Activated CD4-positive, CD25-positive, alpha-beta regulatory T cell (primary cell): ENCODE measurements at places on chromosomes 4 and X.

DNA sequence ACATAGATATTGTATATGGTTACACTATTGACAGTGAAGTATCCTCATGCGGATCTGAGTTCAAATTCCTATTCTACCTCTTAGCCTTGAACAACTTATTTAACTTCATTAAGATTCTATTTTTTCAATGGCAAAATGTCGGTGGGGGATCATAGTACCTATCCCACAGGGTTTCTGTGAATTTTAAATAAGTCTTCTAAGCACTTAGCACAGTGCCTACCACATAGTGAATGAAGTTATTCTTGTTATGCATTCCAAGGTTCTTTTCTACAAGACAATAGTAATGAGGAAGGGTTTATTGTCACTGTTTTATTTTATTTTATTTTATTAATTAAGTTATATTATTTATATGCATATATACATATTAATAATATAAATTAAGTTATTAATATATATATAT is 8.8 kb upstream of the ENAM start:
- no peak for DNase-seq

- no peak for DNase-seq
These were observed 50.0 kb downstream of the C4orf46 start for GRCh38 chr4:158621729-158622128.

DNA sequence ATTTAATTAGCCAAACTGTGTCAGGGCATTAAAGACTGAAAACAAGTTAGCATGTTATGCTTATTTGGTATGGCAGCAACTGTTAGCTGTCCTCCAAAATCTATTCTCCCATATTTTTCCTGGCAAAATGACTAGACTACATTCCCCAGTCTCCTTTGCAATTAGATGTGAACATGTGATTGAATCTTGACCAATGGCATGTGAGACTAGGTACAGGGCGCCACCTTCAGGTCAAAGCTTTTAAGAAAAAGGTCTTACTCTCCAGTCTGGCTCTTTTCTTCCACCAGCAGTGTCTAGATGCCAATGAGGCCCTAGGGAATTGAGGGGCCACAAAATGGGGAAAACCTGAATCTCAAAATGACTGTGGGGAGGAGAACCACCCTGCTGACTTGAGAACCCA is 408.2 kb downstream of the SMARCA1 start:
- no peak for DNase-seq

GRCh38 chr4:4226606-4227438 is at the start of gene OTOP1:
TSS of gene OTOP1 (minus strand) at chr4:4226929. CDS start at chr4:4226864, 65 bp downstream.
- DNase-seq, result no peak

DNA sequence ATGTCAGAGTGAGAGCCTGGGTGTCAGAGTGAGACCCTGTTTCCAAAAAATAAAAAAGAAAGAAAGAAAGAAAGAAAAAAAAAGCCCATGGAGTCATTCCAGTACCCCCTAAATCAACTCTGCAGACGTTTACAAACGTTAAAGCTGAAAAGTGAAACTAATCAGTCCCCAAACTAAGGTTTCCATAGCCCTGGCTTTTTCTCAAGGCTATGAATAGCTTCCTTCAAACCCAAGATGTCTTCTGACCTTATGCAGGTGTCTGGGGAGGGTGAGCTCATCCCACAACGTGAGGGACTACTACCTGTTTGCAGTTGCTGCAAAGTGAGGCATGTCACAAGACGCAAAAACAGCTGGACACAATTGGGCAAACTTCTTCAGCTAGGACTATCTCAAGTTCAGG is 144.0 kb downstream of the SH3KBP1 start:
- DNase-seq, result peak; percentile 1

GRCh38 chr4:87188048-87188447 is 32.4 kb downstream of the KLHL8 start:
- no peak for DNase-seq

DNA sequence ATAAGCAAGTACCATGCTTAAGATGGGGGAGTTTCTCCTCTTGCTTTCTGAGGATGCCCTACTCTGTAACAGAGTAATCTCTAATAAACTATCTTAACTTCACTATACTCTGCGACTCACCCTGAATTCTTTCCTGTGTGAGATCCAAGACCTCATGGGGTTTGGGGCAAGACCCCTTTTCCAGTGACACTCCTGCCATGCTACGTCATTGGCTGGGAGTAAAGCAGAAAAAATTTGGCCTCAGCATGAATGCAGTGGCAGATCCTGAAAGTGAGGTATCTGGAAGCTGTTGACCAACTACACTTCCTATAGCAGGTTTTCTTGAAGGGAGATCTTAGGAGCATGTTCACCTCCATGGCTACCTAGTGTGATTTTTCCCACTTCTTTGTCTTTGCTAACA is 109.1 kb upstream of the MED14 start:
- no peak for DNase-seq

DNA sequence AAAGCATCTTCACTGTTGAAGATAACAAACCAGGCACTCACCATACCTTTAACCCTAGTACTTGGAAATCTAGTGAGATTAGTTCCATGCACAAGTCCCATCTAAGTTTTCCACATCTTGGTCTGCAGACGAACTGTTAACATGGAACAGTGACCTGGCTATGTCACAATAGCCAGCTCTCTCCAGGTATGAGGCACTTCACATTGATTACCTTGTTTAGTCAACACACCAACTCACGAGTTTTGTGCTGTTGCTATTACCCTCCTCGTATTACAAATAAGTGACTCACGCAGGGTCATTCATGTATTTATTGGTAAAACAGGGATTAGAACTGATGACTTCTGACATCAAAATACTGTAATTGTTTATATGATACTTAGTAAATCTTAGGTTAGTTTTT is 36.4 kb upstream of the FRAS1 start:
- DNase-seq, result no peak

GRCh38 chr4:2258091-2259035 is 3.5 kb downstream of the MXD4 start:
- DNase-seq, result no peak

GRCh38 chr4:177381762-177382310 is 60.4 kb downstream of the AGA start:
- DNase-seq, result no peak

DNA sequence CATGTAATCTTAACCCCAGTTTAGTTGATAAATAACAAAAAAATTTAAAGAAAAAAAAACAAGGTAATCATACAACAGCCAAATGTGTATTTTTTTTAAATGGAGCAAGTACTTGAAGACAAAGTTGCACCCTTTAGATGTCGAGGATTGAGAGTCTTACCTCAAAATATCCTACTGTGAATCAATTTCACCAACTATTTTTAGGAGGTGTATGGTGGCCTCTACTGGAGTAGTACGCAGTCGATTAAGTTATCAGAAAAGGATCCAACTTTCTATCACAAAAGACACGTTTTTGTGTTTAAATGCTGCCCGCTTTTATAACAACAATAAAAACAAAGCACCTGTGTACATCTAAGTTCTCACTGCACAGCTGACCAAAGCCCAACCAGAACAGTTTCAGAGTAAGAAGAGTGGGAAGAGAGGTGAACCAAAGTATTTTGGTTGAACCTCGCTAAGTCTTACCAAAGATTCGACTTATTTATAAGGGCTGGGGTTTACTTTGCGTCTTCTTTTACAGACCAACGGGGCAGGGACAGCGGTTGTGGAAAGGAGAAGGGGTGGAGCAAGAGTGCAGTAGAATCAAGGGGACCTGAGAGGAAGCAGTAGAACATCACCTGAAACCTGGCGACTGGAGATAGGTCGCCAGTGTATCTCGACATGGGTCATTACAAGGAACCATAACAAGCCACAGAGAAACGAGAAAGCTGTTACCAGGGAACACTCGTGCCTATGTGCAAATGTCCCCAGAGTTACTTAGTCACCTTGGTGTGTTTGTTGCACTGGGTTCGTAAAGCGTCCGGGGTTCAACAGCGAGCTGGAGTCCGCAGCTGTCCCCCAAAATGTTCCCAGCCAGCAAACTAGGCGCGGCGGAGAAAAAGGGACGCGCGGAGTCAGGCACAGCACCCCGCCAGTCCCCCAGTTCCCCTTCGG is 1.1 kb downstream of the RPS6KA6 start:
- no peak for DNase-seq

DNA sequence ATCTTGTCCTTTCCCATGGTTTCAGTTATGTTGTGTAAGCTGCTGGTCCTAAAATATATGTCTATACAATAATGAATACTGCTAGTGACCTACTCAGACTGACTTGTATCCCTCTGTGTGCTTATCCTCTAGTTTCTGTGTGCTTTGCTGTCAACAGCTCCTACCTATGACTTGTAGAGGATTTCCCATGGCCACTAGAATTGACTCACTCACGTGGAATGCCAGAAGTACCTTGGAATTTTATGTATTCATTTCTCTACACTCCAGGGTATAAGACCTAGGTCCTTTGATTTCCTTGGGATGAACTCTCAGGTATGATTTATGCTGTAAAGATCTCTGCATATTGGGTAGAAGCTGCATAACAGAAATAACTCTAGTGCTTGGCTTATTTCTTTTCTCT is 279.9 kb upstream of the SLIT2 start:
- no peak for DNase-seq

DNA sequence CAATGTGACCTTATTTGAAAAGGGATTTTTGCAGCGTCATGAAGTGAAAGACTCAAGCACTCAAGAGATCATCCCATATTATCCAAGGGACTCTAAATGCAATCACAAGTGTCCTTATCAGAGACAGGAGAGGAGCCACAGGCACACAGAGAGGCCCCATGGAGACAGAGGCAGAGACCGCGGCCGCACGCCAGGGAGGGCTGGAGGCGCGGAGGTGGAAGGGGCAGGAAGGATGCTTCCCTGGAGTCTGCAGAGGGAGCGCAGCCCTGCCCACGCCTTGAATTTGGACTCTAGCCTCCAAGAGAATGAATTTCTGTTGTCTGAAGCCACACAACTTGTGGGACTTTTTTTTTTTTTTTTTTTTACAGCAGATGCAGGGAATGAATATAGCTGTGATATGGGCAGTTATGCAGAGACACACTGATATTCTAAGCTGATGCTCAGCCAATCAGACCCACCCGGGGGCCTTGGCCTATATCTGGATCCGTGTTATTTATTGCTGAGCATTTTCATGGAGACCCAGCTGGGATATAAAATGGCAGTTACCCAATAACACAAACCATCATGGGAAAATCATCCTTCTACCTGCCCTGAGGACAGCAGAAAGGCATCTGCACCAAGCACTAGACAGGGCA is 244.8 kb upstream of the PSAPL1 start:
- no peak for DNase-seq

GRCh38 chrX:124215786-124216185 is 116.7 kb upstream of the TEX13D start:
- no peak for DNase-seq

GRCh38 chr4:53039741-53040458 is 177.8 kb downstream of the RASL11B start:
- no peak for DNase-seq

GRCh38 chr4:18422685-18423084 is 401.1 kb upstream of the LCORL start:
- DNase-seq, result no peak

- DNase-seq, result no peak
These were observed 560.8 kb downstream of the FGF13 start for GRCh38 chrX:138150709-138151108.

- no peak for DNase-seq
These were observed 48.3 kb upstream of the WDR1 start for GRCh38 chr4:10164877-10165283.

GRCh38 chrX:109863811-109864210 is 130.8 kb upstream of the ACSL4 start:
- no peak for DNase-seq

GRCh38 chr4:74896595-74896994 is 36.3 kb upstream of the PARM1 start:
- no peak for DNase-seq

DNA sequence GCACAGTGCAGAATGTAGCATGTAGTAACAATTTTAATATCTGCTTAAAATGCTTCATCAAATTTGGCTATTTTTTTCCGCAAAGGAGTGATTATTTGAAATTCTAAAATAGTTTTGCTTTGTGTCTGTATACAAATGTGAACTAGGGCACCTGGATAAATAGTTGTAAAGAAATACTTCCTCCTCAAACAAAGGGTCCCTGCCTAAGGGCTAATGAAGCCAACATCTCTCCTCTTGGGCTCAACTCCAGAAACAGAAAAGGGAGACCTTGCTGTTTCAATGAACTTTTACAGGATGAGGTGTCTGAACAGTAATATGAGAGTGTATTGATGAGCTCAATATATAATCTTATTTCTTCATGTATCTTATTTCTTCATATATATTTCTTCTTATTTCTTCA is 30.8 kb upstream of the SCOC start:
- no peak for DNase-seq

- no peak for DNase-seq
These were observed 138.5 kb downstream of the GRIA3 start for GRCh38 chrX:123322536-123322935.

DNA sequence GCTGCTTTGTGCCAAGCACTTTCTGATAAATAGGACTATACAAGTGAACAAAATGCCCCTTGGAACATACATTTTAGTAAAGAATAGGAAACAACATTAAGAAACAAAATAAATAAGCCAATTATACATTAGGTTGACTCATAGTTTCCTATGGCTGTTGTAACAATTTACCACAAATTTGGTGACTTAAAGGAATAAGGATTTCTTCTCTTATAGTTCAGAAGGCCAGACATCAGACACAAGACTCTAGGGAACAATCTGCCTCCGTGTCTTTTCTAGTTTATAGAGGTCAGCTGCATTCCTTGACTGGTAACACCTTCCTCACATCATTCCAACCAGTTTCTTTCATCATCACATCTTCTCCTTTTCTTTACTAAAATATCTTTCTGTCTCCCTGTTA is 235.9 kb upstream of the PCDH18 start:
- DNase-seq, result no peak

GRCh38 chrX:39509157-39509556 is 588.6 kb downstream of the BCOR start:
- DNase-seq, result no peak

DNA sequence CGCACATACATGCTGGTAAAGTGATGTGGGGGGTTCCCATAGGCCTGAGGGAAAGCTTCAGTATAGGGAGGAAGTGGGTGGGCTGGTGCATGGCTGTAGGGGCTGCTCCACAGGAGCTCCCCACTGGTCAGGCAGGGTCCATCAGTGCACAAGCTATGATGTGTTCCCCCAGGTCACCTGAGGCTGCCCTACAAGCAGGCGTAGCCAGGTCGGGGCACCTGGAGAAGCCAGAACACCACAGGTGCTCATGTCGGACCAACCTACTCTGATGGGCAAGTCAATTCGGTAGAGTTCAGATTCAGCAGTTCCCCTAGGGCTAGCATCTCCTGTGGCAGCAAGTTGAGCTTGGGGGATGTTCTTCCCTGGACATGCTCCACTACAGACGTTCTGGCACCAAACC is 103.3 kb upstream of the EPHA5 start:
- no peak for DNase-seq
